ENCODE measurements at places on chromosomes 2 and 18. TPM values are rescaled to one million over a fixed set of nuclear protein-coding genes. Genes with fewer than 3 reads are reported as not detected.

PLCD4 gene
- 1.1 TPM for total RNA-seq

GRCh38 chr2:149050188-149050587, 11.7 kb downstream of the LYPD6B start:
- no peak for DNase-seq

PRADC1 gene
- 14.8 TPM for total RNA-seq

DNA sequence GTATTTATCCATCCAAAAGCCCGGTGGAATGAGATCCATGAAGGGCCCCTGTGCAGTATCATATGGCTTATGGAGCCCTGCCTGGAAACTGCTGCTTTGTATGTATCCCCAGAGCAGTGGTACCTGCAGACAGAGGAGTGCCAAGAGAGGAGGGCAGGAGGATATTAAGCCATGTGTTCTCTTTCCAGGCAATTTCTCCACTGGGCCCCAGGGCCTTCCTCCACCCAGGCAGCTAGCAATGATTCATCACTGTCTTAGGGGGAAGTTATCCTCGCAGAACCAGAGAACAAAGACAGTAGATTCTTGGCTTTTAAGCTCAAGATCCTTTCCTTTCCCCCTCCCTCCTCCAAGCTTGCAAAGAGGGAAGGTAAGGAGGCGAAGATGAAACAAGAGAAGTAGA, 98.1 kb downstream of the LRRC30 start:
- no peak for DNase-seq

OBSL1 gene
- total RNA-seq: 49.4 TPM

GRCh38 chr2:60834270-60834717, 47.1 kb upstream of the REL start:
- no peak for DNase-seq

DNA sequence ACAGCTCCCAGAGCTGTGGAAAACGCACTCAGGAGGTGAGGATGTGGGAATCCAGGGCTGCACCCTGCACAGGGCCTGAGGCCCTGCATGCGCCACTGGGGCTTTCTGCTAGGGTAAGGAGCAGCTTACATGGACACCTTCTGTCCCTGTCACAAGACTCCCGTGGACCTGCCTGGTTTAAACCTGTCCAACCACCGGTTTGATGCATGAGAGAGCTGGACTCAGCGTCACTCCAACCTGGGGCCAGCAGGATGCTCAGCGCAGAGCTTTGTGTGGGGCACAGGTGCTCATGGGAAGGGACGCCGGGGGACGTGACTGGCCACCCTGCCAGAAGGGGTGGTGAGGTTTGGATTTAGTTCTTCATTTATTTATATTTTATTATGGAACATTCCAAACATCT, 24.2 kb downstream of the SNORC start:
- no peak for DNase-seq

TSGA10 gene
- 9.9 TPM for total RNA-seq

DNA sequence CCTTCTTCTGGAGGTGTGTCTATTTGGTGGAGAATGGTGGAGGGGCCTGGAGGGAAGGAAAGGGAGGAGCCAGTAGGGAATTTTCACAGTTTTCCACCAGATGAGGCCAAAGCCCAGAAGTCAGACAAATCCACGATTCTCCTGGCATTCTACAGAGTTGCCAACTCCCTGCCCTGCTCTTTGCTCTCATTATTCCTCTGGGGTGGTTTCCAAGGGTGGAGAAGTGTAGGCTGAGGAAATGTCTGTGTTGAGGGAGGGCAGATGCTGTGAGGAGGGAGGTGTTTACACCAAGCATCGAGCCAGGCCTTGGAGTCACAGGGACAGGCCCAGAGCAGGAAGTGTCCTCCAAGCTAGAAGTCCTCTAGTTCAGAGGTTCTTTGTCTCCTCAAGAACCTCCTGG, 124.1 kb upstream of the LGALSL start:
- peak; percentile 46 for DNase-seq

DNA sequence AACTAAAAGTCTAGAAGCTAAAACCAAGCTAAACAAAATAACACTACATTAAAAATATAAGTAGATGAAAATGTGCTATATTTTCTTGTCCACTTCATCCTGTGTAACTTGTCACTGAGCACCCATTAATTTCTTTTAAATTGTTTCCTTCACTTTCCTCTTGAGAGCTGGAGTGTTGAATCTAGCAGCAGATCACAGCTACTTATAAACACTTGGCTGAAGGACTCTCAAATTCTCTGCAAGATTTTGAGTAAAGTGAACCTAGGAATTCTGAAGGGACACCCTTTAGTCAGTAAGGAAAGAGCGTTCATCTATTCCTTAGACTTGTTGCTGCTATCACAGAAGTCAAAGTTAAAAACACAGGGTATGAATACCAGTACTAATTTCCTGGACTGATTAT, 1163.9 kb downstream of the DPP10 start:
- DNase-seq: no peak

DNA sequence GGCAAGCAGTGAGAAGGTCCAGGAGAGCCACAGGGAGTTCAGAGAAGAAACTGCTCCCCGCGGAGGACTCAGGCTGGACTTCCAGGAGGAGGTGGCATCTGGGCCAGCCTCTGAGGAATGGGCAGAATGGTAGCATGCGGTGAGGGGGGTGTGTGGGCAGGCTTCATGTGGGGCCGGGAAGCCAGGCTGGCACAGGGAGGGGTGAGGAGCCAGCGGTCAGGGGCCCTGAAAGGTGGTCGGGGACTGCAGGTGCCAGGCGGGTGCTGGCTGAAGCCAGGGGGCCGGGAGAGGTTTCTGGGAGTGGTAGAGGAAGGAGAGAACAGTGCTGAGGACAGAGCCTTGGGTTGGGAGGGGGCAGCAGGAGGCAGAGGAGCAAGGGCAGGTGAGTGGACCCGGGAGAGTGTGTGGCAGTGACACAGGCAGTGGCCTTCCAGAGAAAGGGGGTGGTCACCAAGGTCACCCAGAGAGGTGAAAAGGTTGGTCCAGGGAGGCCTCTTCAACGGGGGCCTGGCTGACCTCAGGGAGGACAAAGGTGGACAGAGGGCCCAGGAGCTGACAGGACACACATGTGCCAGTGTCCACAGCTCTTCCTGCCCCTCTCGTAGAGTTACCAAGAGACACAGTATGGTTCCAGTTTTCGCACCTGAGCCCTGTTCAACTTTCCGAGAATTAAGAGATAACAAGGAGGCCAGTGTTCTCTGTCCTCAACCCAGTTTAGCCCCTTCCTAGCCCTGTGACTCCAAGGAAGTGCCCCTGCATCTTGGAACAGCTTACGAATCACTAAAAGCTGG, 101.2 kb upstream of the ASB18 start:
- DNase-seq: no peak

GRCh38 chr18:46264255-46264654, 160.1 kb downstream of the HAUS1 start:
- DNase-seq: no peak

DNA sequence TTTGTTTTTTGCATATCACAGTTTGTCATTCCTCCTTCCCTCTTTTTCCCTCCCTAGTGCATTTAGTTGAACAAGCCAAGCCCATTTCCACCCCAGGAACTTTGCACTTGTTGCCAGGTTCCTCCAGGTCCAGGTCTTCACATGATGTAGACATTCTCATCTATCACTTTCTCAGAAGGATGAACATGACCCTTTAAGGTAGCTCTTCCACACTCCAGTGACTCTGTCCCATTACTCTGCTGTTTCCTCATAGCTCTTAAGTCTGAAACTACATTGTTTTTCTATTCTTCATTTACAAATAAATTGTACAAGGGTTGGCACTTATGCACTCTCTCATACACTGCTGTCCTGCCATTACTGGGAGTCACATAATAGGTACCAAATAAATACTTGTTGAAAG, 6.1 kb downstream of the KYNU start:
- DNase-seq: no peak

- no peak for DNase-seq
Measured at GRCh38 chr2:67867735-67868134, 195.1 kb downstream of the C1D start.

- no peak for DNase-seq
Measured at GRCh38 chr2:10141736-10142639, 19.4 kb downstream of the RRM2 start.

RND3 gene
- 20.8 TPM for total RNA-seq

GRCh38 chr2:205290299-205290698, 392.0 kb upstream of the NRP2 start:
- DNase-seq: no peak

- no peak for DNase-seq
Measured at GRCh38 chr18:64288432-64288831, 139.5 kb upstream of the LINC00305 start.
